ENCODE measurements at places on chromosomes 3 and 15.

- DNase-seq = peak; percentile 27
Measured at GRCh38 chr3:51671734-51672475, 853 bp downstream of the TEX264 start.

GRCh38 chr3:132432639-132433038 is 15.3 kb downstream of the DNAJC13 start:
- peak; percentile 34 for DNase-seq

- DNase-seq = no peak
Measured at GRCh38 chr3:182375916-182376315, 417.4 kb upstream of the ATP11B start.

DNA sequence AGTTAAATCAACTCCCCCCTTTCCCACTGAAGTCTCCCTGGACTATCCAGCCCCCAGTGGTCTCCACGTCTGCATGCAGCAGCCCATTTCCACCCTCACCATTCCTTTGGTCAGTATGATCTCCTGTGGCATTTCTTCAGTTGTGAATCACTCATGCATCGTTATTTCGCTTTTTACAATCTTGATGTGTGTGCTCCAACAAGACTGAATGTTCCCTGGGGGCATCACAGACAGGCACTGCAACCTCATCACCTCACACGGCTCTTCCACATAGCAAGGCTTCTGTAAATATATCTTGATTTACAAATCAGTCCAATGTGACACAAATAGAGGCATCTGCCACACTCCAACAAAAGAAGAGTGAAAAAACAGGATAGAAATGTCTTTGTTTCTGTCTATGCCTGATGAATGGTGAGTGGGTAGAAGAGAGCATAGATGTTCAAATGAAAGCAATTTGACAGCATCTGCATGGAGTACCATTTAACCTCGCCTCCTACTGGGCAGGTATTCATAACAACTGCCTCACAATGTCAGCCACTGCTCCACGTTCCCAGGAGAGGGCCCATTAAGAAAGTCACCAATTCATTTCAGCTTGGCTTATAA is 5.2 kb downstream of the HEG1 start:
- no peak for DNase-seq

- no peak for DNase-seq
Measured at GRCh38 chr3:115321400-115321805, 174.3 kb upstream of the ZBTB20 start.

- no peak for DNase-seq
Measured at GRCh38 chr3:184380185-184380626, 352 bp downstream of the CHRD start.

GRCh38 chr3:48236531-48236930 is 4.4 kb upstream of the ZNF589 start:
- no peak for DNase-seq

DNA sequence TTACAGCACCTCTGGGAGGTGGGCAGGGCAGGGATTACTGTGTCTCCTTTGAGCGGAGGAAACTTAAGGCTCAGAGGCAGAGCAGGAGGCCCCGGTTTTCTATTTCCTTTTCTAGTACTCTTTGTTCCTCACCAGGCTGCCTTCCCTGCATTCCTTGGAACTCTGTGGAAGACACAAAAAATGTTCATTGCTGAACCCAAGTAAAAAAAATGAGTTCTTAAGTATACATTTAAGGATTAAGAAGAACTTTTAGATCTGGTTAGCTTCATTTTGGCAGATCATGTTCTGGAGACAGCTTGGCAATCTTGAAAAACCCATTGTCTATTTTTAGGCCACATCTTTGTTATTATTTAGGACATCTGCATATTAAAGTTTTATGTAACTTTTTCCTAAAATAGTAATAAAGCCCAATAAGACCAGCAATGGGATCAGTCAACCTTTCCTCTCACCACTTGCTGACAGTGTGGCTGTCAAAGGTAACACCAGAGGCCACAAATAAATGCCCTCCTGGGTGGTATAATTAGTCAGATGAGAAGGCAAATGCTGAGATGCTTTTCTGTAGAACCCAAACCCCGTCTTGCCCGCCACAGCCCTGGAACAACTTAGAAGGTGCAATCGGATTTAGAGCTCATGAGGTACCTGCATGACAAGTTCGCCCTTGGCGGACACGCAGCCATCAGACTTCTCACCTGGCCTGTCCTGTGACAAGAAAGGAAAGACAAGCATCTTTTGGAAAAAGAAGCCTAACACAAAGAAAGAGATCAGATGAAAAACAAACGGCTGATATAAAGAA is 97.2 kb downstream of the DGKG start:
- no peak for DNase-seq

DNA sequence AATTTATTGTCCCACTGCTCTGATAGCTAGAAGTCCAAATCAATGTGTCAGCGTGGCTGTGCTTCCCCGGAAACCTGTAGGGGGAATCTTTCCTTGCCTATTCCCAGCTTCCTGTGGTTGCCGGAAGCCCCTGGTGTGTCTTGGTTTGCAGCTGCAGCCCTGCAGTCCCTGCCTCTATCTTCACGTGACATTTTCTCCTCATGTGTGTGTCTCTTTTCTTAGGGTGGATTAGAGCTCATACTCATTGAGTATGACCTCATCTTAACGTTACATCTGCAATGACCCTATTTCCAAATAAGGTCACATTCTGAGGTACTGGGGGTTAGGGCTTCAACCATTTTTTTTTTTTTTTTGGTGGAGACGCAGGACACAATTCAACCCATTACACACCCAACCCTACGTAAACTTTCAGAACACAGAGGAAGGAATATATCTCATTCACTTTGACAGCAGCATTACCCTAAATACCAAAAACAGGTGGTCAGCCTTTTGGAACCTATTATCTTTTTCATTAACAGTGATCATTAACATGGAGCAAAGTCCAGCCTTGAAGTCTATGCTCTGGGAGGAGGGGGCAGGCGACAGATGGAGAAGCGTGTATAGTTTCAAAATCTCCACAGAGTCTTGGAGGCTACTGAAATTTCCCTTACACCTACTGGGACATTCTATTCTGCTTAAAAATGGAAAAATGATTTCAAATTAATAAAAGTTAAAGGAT is 88.6 kb downstream of the RYK start:
- DNase-seq = no peak
